Stimulated activated CD8-positive, alpha-beta memory T cell treated with anti-CD3 and anti-CD28 coated beads, Interleukin-4, amount 100 ng/mL, for 48 hours (primary cell): ENCODE measurements at places on chromosomes 13 and 19.

DNA sequence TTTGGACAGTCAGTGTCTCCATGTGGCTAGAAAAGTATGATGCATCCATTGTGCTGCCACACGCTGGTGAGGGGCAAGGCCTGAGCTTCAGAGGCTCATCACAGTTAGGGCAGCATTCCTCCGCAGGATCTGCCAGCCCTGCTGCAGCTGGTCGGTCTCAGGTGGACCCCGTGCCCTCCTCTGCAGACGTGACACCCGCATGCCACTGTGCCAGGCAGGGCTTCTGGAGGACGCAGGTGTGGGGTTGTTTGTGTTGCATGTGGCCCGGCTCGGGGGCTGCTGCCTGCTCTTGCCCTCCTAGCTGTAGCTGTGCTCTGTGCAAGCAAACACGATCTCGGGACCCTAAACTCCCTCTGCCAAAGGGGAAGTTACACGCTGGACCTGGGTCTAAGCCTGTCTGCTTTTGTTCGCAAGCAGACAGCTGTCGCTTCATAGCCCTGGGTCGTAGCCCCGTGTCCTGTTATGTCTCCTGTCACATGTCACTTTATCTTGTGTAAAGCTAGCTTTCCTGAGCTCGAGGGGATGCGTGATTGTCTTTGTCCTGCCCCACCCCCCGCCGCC is 45.3 kb downstream of the SLC7A9 start:
- no peak for DNase-seq

DNA sequence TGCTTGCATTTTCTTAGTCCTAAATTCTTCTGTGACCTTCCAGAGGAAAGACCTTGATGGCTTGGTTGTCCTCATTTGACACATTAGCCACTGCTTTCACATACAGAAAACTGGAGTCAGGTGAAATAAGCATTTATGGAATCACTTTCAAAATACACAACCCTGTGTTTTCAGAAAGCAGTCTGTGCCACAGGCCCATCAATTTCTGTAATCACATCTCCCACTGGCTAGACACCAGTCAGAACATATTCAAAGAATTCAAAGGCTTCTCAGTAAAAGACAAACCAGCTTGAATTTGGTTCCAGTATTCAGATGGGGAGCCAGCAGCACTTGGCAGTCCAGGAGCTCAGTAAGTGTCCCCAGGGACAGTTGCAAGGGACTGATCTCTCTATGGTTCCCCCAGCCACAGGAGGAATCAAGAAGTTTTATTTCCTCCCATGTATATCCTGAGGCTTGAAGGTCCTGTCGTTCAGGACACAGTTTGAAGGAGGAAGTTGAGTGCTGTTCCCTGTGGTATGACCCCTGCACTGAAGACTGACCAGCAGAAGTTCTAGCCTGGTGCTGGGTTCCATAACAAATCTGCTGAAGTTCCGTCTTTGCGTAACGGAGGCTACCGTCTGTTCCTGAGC is 214.3 kb downstream of the FOXO1 start:
- no peak for DNase-seq

DNA sequence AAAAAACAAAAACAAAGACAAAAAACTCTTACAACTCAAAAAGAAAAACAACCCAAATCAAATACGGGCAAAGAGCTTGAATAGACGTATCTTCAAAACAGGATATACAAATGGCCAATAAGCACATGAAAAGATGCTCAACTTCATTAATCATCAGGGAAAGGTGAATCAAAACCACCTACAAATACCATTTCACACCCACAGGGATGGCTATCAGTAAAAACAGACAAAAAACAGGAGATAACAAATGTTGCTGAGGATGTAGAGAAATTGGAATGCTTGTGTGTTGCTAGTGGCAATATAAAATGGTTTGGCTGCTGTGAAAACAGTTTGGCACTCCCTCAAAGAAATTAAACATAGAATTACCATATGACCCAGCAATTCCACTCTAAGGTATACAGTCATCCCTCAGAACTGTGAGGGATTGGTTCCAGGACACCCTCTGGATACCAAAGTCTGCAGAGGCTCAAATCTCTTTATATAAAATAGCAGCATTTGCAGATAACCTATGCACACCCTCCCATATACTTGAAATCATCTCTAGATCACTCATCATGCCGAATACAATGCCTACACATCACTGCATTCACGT is 29.7 kb downstream of the MLLT1 start:
- DNase-seq = no peak

- DNase-seq = no peak
These were observed 8.2 kb upstream of the UBL3 start for GRCh38 chr13:29858667-29859066.

DNA sequence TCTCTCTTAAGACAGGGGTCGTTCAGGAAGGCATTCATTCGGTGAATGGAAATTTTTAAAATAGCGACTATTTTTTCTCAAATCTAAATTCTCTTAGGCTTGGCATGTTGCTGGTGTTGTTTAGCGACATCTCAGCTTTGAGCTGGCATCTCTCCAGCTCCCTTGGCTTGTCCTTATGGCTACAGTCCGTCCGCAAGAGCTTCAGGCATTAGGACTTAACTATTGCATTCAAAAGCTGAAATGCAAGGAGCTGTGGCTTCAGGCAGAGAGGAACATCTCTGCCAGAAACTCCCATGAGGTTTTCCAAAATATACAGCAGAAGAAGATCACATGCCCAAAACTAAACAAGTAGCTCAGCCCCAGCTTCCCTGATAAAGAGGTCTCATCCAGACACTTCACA is 578.5 kb downstream of the EFNB2 start:
- DNase-seq = no peak

DNA sequence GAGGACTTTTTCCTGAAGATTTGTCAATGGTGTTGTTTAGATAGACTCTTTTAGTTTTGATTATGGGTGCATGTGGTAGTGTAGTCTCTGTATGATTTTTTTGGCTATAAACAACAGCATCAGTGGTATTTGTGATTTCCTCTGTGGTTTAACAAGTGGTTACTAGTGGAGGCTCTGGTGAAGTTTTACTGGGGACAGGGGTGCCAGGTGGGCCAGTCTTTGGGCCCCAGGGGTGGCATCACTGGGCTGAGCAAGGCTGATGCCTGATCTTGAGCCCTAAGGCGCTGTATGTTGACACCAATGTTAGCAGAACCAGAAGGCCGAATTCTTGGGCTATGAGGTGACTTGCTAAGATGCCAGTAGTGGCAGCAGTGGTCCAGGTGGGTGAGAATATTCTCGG is 811.4 kb downstream of the DACH1 start:
- DNase-seq = no peak

DNA sequence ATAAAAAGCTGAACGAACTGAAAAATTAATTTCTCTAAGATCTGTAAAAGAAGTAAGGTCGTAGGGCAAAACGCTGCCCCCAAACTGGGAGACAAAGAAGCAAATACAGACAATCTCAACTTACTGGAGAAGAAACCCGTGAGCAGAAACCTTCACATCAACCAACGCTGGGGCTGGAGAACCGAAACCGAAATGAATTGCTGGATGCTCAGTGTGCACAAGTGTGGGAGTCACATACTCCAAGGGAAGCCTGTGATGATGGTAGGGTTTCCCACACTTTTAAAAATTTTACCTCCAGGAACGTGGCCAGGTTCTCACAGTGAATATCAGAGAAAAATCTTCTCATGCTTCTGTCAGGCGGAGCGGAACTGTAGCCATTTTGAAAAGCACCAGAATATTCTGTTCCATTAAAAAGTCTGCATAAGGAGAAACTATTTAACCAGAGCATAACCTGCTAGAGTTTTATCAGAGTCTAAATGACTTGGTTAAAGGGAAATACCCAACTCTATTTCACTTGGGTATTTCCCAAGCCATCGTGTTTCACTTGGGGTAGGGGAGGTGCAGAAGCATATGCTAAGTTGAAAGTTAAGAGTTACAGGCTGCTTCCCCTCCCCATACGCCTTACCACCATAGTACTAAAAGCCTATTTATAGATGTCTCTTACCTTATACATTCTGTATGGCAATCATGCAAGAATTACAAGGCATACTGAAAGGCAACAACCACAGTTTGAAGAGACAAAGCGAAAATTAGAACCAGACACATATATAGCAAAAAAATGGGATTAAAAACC is 110.5 kb upstream of the SLITRK1 start:
- DNase-seq = no peak

DNA sequence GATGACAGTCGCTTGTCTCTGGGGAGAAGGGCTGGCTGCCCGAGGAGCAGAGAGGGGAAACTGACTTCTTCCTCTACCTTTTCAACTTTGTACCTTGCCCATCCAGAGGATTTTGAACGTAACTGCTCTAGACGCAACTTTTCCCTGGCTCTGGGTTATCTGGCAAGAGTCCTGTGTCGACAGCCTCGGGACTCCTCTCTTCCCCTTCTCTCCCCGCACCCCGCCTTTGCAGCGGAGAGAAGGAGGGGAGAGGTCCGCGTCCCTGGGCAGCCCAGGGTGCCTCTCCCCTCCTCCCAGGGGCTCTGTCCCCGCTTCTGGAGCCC is 574 bp downstream of the SH3GL1 start:
- peak; percentile 51 for DNase-seq

GRCh38 chr13:20350819-20351218 is 118.7 kb upstream of the GJB6 start:
- no peak for DNase-seq

GRCh38 chr19:32345261-32346207 is at the start of gene ZNF507:
TSS of gene ZNF507 (plus strand) at chr19:32345610. CDS start at chr19:32352831, 7,221 bp downstream.
- DNase-seq = peak; percentile 91

GRCh38 chr13:62512194-62513141 is 1096.8 kb upstream of the PCDH20 start:
- DNase-seq = peak; percentile 23

- DNase-seq = no peak
These were observed 11.1 kb downstream of the TTYH1 start for GRCh38 chr19:54426291-54426931.

DNA sequence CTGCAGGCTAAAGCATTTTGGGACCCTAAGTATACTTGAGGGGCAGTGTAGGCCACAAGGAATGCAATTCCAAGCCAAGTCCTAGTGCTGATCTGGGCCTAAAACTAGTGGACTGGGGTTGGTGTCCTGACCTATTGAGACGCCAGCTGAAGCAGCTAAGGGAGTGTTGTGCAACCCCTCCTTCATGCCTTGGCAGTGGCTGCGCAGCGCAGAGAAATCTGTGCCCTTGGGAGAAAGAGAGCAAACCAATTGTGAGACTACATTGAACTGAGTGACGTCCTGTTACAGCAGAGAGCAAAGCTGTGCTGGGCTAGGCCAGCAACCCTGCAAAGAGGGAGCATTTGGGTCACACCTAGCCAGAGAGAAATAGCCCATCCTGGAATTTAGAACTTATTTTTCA is 2715.0 kb upstream of the PCDH20 start:
- DNase-seq = no peak
